ENCODE measurements at places on chromosomes 2 and 18.

- DNase-seq, result no peak
These were observed 54.5 kb downstream of the CFAP221 start for GRCh38 chr2:119598596-119599263.

GRCh38 chr2:204037286-204037685 lies 100.7 kb downstream of the ICOS start:
- DNase-seq, result no peak

GRCh38 chr2:173130496-173131465 lies 55.1 kb downstream of the MAP3K20 start:
- DNase-seq, result no peak

- no peak for DNase-seq
These were observed 71.5 kb downstream of the SLC4A3 start for GRCh38 chr2:219698748-219699439.

- DNase-seq, result no peak
These were observed 13.1 kb downstream of the XIRP2 start for GRCh38 chr2:166901336-166901735.

DNA sequence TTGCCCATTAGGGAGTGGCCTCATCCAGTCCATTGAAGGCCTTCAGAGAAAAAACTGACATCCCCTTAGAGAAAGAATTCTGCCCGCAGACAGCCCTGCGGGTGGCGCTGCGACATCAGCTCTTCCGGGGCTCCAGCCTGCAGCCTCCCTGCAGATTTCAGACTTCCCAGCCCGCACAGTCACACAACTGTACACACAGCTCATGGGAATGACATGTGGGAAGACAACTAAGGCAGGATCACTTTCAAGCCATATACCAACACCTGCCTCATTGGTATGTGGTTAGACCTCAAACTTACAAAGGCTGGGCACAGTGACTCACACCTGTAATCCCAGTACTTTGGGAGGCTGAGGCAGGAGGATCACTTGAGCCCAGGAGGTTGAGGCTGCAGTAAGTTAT lies 24.8 kb upstream of the TUBB6 start:
- DNase-seq, result no peak

DNA sequence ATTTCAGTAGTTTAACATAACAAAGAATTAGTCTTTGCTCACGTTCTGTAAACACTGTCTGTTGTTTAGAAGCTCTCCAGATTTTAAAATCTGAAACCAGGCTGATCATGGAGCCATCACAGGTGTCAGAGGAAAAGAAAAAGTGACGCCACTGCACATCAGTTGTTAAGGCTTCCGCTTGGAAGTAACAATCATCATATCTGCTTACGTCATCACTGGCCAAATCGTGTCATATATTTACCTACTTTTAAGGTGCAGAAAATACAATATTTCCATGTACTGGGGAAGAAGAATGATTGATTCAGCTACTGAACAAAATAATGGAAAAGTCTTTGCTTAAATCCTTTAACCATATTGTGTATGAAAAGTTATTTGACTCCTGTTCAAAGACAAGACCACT lies 382.6 kb upstream of the MC4R start:
- DNase-seq, result no peak

- no peak for DNase-seq
These were observed 182.7 kb downstream of the RPIA start for GRCh38 chr2:88874063-88874657.

GRCh38 chr2:109611467-109612095 lies 2.2 kb downstream of the SEPTIN10 start:
- no peak for DNase-seq

DNA sequence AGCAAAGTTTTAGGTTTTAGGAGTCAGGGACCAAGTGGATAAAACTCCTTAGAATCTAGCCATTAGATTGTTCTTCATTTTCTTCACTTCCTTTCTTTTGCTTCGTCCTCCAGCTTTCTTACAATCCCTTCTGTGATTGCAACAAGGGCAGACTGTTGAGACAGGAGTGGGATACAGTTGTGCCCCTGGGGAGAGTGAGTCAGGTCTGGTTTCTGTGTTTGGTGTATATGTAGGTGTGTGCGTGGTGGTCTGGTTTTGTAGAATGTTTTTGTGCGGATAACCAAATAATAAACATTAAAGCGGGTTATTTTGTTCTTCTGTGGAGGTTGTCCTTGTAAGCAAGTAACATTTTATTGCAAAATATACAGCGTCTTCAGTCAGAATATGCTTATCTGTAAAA lies 7.3 kb downstream of the INSIG2 start:
- no peak for DNase-seq
